Caki2 (cell line): ENCODE measurements at places on chromosomes 1 and 21.

DNA sequence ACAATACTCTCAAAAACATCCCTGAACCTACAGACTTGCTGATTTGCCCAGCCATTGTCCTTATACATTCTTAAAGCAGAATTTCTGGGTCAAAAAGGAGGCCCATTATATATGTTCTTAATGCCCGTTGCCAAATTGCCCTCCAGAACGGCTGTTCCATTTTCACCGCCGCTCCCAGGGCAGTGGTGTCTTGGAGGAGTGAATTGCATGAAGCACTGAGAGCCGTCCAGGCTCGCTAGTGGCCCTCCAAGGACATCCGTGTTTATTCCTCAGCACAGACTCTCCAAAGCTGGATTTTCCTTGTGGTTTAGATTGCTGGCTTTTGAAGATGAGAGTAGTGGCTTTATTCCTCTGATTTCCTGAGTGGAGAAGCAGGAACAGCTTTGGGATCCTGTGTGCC lies 68.8 kb downstream of the FHAD1 start:
- DNase-seq = no peak

DNA sequence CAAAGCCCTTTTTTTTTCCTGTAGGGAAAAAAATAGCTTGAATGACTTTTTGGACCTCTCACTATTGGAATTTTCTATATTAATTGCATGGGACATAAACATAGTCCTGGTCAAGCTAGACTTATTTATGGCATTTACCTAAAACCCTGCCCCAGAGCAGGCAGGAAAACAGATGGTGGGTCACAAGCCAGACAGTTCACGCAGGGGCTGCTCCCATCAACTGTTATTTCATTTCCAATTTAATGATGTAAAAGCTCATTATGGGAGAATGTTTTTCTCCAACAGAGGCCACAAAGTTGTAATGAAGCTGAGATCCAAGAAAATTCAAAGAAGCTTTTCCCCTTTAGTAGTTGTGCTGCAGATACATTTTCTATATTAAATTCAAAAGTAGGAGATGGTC lies 99.2 kb downstream of the SGIP1 start:
- DNase-seq = no peak

GRCh38 chr1:112510340-112510739 lies 1.6 kb downstream of the WNT2B start:
- DNase-seq = no peak

- no peak for DNase-seq
Observed at GRCh38 chr1:99533909-99534637, 111.8 kb upstream of the PALMD start.

DNA sequence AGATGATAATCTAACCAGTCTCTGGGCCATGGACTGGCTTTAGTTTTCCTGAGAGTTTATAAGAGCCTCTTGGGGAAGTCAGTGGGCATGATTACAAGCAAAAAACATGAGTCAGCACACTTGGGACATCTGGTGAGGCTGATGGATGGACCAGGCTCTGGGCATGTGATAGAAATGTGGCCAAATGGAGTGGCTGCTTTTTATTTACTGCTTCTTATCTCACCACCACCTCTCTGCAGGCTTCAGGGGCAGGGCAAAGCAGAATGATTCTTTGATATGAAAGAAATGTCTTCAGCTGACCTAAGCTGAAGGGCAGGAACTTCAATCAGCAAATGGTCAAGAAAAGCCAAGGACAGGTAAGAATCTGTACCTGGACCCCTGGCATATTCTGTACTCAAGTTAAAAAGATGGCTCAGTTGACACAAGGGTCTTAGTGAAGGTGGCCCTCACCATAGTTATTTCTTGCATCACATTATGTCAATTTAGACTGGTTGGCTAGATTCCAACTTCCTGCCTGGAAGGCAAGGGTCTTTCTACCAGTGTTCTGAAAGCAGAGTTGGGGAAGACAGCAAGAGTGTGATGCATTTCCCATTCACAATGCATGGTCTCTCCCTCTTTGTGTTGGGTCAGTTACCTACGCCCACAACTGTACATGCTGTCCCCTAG lies 162.8 kb downstream of the FASLG start:
- peak; percentile 19 for DNase-seq

GRCh38 chr1:147214325-147214724 lies 10.8 kb downstream of the FMO5 start:
- no peak for DNase-seq

DNA sequence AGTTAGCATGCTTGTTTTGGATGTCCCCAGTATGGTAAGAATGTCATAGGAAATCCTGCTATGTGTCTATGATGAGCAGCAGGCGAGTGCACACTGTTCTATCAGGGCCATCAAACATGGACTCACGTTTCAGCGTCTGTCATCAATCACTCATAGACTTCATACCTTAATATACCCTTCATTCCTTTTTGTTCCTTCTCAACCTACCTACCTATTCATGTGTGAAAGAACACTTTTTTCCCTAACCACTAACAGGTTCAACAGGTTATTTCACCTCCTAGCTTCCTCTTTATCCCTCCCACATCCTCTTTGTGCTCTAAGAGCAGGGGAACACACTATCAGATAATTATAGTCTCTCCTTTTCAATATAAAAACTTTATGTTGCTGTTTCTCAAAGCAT lies 300.6 kb downstream of the TM2D1 start:
- no peak for DNase-seq

GRCh38 chr1:223183268-223183862 lies 40.3 kb upstream of the TLR5 start:
- no peak for DNase-seq
